AG08396 (cell line): ENCODE measurements at places on chromosomes 6 and 20.

DNA sequence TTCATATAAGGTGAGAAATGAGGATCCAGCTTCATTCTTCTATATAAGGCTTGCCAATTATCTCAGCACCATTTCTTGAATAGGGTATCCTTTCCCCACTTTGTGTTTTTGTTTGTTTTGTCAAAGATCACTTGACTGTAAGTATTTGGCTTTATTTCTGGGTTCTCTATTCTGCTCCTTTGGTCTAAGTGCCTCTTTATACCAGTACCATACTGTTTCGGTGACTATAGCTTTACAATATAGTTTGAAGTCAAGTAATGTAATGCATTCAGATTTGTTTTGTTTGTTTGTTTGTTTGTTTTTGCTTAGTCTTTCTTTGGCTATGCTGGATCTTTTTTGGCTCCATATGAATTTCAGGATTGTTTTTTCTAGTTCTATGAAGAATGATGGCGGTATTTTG, 64.6 kb downstream of the ERMARD start:
- DNase-seq, result no peak

DNA sequence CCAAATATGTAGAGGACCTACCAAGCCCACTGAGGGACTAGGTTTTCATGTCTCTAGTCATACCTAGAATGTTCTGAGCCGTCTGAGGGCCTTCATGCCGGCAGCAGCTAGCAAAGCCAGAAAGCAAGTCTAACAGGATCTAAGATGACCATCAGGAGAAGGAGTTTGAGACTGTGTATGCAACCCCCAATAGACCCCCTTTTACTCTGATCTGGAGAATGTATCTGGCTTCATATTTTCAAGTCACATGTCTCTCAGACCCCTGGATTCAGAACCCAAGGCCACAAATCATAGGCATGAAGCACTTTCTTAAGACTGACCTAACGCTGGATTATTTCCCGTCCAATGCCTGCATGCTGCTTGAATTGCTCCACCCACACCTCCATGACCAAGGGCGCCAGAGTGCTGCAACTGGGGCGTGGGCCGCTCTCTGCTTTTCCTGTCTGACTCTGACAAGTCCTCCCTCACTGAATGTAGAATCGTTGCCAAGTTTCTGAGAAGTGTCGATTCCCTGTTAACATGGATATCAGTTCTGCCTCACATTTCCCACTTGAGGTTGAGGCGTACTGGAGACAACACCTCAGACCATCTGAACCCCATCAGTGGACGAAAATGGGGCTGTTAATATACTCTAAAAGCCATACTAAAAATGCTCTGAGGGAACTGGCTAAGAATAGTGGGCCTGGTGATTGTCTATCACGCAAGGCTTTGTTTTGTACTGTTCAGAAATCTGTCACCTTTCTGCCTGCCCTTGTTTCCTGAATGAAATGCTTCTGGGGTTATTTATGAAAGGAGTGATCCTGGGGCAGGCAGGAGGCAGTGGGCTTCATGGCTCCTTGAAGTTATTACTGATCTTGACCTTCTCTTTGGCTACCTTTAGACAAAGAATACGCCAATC, 23.9 kb upstream of the ASXL1 start:
- no peak for DNase-seq

DNA sequence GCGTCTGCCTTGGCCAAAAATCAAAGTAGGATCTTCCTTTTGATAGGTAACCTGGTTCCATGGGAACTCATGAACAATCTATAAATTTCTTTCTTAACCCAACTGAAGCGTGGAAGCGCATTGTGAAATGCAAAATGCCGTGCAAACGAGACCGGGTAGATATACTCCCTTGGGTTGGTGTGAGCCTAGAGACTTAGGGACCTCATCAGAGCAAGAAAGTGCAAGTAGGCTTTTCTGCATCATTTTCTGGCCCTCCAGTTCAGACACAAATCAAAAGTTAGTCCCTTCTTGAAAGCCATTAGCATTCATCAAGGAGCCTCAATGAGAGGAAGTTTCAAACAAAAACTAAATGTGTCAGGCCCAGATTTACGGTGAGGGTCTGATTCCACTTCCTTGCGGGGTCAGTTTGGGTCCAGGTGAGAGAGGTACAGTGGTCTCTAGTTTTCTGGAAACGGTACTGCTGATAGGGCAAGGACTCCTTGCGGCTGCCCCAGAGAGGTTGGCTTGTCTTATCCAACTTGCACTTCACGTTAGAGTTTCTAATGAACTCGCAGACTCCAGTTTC, 5.3 kb upstream of the ZNF184 start:
- DNase-seq, result peak; percentile 13

DNA sequence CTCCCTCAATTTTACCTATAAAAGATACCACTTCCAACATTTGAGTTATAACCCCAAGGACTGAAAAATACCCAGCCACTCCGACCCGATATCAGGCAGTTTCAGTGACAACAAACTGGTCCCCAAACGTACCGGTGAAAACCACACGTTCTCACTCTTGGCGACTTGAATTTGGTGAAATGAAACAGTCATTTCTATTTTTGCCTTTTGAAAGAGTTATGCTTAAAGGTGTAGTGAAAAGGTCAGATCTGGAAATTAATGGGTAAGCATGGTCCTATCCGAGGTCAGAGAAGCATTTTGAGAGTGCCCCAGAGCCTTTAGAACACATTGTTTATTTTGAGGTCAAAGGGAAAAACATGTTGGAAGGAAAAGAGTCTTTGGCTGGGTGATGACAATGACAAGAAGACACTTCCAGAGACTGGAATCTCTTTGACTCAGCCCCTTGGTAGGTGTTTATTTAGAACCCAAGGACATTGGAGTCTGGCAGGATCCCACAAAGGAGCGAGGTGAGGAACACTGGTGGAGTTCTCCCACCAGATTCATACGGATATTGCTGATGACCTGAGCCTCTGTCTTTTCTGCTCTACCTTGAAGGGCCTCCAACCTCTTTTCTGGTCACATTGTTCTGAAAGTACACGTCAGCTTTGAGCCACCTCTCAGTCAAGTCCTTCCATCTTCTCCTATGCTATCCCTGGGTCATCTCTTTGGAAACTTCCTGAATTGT, 235.0 kb downstream of the GMPR start:
- no peak for DNase-seq

- no peak for DNase-seq
These were observed at the start of gene TAAR1 for GRCh38 chr6:132659082-132659481. TSS of gene TAAR1 (minus strand) at chr6:132659182. CDS start at chr6:132646003, 13,179 bp downstream.

GRCh38 chr6:79031821-79032590, 46.0 kb downstream of the PHIP start:
- peak; percentile 2 for DNase-seq

DNA sequence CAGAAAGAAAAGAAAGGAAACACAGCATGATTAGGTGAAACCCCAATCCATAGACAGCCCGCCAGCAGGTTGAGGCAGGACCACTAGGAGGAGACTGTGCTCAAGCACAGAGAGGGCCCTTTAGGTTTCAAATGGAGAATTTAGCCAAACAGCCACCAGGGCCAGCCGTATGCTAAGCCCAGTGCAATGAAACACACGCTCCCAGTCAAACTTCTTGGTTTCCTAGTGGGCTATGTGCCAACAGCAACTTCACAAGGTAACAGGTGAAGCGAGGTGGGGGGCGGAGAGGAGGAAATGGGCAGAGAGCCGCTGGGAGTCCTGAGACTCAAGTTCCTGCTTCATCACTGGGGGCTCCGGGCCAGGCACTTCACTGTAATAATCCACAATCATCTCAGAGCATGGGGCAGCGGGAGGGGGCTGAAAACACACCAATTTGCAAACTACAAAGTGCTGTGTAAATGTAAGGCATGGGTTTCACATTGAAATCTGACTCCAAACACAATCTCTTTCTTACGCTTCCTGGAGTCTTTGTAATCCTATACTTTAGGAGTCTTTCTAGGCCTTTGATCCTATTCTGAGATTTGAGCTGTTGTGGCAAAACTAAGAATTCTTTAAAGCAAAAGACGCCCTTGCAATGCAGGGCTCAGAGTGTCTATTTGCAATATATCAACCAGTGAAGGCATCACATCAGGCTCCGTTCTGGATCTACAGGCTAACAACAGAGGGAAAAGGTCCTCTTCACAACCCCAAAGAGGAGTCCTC, 117.3 kb downstream of the OPRM1 start:
- peak; percentile 22 for DNase-seq

GRCh38 chr20:32749914-32750637, 6.8 kb upstream of the COMMD7 start:
- no peak for DNase-seq

DNA sequence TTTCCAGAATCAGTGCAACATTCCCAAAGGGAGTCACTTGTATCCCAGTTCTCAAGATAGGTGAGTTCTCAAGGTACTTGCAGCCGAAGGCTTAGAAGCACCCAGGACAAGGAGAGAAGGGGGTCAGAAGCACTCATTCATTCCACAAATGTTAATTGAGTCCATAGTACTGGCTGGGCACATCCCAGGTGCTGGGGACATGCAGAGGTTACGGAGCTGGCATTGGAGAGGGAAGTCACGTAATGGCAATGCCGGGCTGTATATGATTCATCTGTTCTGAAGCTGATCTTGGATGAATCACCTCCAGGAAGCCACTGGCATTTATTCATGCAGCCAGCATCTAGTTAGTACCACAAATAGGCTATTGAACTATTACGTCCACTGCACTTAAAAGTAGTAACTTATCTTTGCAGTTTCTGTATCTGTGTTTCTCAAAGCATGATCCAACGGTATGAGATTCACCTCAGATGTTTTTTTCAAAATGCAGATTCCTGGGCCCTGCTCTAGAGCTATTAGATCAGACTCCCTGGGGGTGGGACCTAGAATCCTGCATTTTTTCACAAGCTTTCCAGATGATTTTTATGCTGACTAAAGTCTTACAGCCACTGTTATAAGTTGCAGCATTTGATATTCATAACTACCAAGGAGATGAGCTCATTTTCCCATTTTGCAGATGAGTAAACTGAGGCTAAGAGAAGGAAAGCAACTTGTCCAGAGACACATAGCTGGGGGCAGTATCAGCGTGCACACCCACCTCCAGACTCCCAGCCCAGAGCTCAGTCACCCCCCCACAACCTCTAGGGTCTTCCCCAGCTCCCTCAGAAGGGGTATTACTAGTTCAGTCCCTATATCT, 44.1 kb upstream of the ID1 start:
- peak; percentile 86 for DNase-seq

DNA sequence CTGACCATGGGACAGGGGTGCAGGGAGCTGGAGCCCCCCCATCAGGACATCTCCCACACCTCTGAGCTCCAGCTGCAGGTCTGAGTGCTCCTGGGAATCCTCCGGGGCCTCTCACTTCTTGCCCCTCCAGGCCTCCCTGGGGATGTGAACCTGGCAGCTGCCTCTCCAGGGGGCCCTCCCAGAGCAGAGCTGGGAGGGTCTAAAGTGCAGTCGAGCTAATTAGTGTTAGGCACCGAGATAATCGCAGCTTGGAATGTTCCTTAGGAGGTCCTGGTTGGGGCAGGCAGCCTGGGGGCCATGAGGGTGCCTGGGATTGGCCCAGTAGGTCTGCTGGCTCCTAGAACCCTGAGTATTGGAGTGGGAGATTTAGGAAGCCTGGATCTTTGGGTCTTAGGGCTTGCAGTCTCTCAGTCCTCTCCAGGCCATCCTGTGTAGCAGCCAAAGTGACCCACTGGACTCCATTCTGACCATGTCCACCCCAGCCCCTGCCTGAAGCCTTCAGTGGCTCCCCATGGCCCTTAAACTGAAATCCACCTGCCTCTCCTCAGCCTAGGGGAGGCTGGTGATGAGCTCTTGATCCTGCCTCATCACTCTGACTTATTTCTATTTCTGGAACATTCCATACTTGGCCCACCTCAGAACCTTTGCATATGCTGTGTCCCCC, 26.0 kb downstream of the CEBPB start:
- no peak for DNase-seq

DNA sequence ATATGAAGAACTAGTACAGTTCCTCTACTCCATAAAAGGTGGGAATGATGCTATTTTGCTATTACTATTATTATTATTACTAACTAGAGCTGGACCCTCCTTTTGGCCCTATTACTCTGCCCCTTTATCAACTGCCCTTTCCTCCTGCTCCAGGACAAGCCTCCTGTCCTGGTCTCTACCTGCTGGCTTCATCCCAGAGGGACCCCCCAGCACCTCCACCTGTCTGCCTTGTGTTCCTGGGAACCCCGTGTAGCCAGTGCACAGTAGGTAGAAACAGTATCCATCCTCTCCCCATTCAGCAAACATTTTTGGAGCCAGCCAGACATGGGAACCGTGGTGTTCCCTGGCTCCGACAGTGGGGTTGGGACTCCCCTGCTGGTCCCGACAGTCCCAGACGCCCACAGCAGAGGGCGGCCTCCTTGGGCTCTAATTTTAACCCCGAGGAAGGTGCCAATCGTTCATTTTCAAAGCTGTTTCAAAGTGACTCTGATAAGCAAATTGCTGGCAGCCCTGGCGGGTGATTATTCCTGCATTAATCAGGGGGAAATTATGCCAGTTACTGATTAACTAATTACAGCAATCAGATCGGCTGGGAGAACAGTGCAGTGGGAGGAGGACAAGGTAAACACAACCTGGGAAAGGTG, 44.2 kb upstream of the MDGA1 start:
- DNase-seq, result peak; percentile 48

DNA sequence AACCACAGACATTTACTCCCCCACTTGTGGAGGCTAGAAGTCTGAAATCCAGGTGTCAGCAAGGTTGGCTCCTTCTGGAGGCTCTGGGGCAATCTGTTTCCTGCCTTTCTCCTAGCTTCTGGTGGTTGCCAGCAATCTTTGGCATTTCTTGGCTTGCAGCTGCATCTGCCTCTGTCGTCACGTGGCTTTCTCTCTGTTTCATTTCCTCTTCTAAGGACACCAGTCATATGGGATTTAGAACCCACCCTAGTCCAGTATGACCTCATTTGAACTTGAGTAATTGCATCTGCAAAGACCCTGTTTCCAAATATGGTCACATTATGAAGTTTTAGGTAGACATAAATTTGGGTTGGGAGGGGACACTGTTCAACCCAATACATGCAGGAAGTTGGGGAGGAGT, 56.2 kb upstream of the EPB41L1 start:
- DNase-seq, result no peak

DNA sequence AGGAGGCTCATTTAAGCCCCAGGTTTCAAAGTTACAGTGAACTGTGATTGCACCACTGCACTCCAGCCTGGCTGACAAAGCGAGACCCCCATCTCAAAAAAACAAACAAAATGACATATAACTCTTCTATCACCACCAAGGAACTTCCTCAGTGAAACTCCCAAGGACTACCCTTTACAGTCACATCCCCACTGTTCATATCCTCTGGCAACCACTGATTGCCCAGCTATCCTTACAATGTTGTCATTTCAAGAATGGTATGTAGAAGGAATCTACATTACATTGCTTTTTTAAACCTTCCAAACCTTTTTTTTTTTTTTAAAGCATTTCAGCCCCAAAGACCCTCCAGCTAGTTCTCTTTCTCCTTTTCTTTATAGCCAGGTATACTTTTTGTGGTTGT, 123.1 kb upstream of the CARMIL1 start:
- DNase-seq, result no peak

- DNase-seq, result no peak
These were observed 24.0 kb downstream of the HLA-DPA1 start for GRCh38 chr6:33049323-33050013.
